ENCODE measurements at places on chromosomes 6 and 20.

- DNase-seq: no peak
These were observed 18.4 kb downstream of the TTK start for GRCh38 chr6:80022803-80023202.

DNA sequence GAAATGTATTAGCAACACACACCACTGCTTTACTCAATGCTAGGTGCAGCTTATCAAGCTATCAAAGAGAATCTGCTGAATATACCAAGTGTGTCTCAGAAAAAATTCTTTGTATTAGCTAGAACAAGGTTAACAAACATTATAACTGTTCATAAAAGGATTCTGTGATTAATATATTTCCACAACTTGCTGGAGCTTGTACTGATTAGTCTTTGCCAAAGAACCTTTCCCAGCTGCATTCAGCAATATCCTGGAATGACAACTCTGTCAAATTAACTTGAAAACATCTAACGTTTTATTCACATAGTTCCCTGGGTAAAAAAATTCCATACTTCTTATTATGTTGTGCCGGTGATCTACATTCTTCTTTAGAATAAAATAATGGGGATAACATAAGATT is 252.7 kb downstream of the FOXC1 start:
- no peak for DNase-seq

- no peak for DNase-seq
These were observed 287.2 kb downstream of the TAF4 start for GRCh38 chr20:61778495-61778863.

GRCh38 chr6:111301946-111302345 is 181.1 kb downstream of the REV3L start:
- no peak for DNase-seq

DNA sequence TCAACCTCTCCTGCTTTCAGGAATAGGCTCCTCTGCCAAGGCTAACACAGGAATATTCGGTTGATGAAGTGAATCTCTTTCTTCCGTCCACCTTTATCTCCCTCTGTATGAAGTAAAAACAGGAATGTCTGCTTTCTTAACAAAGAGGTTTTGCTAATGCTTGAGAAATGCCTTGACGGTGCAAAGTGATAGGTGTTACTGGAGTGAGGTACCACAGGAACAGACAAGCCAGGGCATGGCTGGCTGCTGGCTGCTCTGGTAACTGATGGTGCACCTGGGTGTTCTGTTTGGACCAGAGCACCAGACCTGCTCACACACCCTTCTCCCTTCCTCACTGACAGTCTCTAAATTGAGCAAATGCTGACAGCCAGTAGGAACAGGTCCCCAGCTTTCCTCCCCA is 174.0 kb upstream of the FBXL4 start:
- DNase-seq: no peak

DNA sequence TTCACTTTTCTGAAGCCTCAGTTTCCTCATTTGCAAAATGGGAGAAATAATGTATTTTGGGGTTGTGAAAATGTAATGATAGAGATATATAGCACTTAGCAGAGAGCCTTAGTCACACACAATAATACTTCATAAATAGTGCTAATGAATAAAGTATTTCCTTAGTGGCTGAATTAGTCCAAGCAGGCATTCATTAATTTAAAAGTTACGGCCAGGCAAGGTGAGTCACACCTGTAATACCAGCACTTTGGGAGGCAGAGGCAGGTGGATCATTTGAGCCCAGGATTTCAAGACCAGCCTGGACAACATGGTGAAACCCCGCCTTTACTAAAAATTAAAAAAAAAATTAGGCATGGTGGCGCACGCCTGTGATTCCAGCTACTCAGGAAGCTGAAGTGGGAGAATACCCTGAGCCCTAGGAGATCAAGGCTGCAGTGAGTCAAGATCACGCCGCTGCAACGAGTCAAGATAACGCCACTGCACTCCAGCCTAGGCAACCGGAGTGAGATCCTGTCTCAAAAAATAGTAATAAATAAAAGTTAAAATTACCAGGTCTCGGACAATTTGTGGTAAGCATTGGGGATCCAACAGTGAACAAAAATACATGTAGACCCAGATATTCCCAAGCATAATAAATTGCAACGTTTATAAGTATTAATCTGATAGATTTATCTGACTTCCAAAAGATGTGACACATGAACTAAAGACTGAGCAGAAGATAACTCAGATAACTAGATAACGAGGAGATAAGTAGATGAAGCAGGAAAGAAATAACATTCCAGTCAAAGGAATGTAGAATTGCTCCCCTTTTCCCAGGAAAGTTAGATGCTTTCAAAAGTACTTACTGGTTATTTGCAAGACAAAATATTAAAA is 2.1 kb upstream of the IBTK start:
- DNase-seq: no peak

DNA sequence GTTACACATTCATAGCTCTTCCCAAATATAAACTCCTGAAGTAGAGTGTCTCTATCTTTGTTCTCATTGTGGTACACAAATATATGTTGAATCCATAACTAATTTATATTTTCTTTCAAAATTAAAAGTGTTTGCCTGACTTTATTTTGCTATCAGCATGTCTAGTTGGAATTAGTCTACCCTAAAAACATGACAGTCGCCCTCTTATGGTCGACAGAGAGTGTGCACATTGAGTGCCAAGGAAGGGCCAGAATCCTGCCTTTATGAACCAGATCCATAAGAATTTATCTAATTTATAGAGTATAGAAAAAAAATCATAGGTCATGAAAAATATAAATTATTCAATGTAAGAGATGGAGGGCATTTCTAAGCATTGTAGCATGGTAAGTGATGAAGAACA is 12.3 kb upstream of the DEFB112 start:
- no peak for DNase-seq

- DNase-seq: no peak
These were observed 195.1 kb downstream of the HDGFL1 start for GRCh38 chr6:22764496-22764895.

DNA sequence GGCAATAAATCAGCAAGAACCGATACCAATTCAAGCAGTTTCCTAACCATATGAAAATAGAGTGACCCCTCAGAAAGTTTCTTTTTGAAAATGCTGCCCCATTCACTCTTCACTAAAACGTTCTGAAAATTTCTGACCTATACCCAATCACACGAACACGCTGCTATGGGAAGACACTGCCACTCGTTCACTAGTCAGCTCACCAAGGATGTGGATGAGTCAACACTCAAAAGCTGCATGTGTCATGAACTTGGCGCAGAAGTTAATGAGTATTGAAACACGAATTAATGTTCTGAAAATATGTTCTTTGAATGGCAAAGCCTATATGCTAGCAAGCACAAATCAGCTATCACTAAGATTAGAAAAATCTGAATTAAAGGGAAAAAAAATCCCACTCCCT is 84.2 kb downstream of the PREP start:
- no peak for DNase-seq

Data from ascending aorta (tissue), 2 donors.